ENCODE measurements at places on chromosomes 11 and 22.

- DNase-seq, result no peak
Measured at GRCh38 chr11:78196661-78197091, 8.0 kb downstream of the USP35 start.

DNA sequence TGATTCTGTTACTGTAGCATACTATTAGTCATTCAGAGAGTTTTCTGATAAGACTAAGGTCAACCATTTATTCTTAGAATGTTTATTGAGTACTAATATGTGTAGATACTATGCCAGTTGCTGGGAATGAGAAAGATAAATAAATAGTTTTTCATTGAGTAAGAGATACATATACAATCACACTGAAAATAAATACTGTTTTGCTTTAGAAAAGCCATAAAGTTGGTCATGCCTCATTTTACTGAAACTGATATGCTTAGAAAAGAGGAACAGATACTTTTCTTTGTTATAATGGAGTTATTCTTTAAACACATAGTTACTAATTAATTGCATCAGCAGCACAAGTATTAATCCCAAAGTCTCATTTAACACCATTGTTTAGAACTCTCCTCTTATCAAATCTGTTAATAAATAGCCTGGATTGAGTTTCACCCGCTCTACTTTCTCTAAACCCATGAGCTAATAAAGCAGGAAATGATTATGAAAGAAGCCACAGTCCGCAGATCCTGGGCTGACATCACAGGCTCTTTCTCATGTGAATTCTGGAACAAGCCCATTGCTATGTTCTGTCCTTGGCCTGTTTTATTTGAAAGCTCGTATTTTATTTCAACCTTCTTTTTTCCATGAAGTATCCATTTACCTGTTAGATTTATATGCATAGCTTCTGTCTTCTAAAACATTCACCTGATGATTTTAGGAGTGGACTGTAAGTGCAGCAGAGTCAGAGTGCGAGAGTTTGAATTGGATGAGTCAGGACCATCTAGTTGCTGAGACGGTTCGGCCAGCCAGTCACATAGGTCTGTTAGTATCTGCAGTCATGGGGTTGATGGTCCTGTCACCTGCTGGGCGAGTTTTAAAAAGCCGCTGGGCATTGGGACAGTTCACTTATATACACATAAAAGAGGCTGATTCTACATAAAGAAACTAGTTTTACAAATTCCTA, 35.5 kb downstream of the PIWIL4 start:
- peak; percentile 31 for DNase-seq

- no peak for DNase-seq
Measured at GRCh38 chr11:2549491-2549875, 104.7 kb downstream of the KCNQ1 start.

GRCh38 chr11:112410325-112410724, 149.7 kb upstream of the PLET1 start:
- DNase-seq, result no peak

GRCh38 chr11:116504541-116505297, 268.1 kb downstream of the BUD13 start:
- no peak for DNase-seq

DNA sequence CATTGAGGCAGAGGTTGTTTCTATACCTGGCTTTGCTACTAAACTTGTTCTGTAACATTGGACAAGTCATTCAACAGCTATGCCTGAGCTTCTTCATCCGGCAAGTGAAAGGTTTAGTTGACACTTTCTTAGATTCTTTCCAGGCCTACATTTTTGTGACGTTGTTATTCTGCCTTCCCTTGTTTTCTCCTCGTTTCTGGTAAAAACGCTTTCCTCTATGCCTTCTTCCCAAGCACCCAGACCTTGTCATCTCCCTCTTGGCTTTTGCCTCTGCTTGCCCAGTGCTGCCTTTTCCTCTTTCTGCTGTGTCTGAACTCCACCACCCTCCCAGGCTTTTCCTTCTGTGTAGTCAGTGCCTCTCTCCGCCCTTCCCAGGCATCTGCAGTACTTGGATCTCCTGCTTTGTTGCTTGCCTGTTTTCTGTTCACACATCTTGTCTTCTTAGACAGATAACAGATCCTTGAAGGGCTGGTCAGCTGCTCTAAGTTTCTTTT, 1.4 kb upstream of the AMOTL1 start:
- no peak for DNase-seq
